Stimulated activated CD4-positive, alpha-beta T cell treated with anti-CD3 and anti-CD28 coated beads, Interleukin-15, amount 100 ng/mL, for 24 hours (primary cell): ENCODE measurements at places on chromosomes 2 and 18.

- DNase-seq, result no peak
These were observed 13.9 kb downstream of the CLASP1 start for GRCh38 chr2:121635371-121635770.

DNA sequence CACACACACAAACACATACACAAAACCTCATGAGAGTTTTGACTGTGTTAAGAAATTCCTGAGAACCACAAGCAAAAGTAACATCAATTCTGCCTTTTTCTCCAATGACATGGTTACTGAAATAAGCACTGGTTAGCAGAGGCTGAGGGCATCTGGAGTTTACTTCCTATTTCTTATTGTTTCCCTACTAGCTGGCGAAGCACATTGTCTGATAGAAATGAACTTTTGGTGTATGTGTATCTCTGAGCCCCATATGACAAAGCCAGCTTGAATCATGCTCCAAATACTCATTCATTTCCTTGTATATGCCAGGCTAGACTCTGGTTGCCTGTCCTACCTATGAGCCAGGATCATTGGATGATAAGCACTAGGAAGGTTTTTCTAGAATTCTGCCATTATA, 203.1 kb downstream of the NCKAP5 start:
- no peak for DNase-seq

DNA sequence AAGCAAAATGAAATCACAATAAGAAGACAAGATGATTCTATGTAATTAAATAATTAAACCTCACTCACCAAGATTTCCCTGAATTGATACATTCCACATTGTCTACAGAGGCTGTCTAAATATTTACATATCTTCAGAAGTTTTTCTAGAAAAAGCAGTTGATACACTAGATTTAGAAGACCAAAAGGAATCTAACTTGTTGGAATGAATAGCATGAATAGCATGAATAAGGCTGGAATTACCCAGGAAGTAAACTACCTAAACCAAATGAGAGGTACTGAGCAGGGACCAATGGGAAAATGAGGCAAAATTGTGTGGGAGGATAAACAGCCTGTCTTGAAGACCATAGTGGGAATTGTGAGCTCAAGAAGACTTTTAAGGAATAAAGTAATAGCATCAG, 479.7 kb downstream of the TXNL1 start:
- no peak for DNase-seq

- no peak for DNase-seq
These were observed 79.2 kb downstream of the SMAD7 start for GRCh38 chr18:48871391-48872166.

DNA sequence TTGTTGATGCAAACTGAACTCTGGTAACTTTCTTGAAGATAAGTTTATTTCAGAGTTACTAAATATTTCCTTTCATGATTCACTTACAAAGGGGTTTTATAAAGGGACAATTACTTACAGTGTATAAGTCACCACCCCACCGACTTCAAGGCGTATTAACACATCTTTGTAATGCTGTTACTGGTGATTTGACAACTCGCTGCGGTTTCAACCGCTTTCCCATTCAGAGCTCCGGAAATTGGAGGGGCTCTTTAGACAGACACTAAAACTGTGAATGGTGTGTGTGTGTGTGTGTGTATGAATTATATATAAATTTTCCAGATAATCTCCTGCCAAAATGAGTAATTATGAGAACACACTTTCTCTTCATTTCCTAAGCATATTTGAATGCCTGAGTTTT, 4.9 kb downstream of the TM4SF20 start:
- DNase-seq, result peak; percentile 63

DNA sequence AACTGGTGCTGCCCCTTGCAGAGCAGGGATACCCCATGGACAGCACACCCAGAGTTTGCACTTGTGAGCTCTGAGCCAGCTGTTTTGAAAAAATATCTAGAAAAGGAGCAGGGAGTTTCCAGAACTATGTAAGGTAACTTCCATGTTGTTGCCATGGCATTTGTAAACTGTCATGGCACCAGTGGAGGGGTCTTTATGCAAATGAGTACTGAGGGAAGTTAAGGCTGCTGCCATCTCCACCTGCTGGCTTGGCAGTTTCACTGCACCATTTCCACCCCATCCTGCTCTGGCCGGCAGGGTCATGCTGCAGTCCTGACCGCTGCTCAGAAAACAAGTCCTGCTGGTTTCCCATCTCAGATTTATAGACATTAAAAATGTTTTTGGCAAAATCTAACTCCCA, 52.3 kb upstream of the SNTG2 start:
- no peak for DNase-seq

- no peak for DNase-seq
These were observed 15.2 kb downstream of the R3HDM1 start for GRCh38 chr2:135546436-135546835.

- DNase-seq, result no peak
These were observed 3.5 kb downstream of the ATP6V1B1 start for GRCh38 chr2:70939001-70939838.

GRCh38 chr2:43107679-43108078, 118.7 kb downstream of the ZFP36L2 start:
- no peak for DNase-seq

DNA sequence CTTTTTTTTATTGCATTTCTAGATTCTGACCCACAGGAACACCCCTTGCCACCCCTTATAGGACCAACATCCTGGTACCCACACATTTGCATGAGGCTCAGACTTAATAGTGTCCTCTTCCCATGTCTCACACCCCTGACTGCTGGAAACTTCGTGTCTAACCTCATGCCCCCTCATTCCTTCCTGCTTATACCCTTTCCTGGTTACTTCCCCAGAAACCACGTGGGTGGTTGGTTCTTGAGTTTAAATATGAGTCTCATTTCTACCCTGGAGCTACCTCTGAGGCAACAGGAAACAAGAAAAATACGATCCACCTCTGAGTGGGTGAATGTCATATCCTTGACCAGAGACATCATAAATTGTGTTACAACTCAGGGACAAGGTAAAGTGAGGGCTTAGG, 1.6 kb downstream of the TNP1 start:
- DNase-seq, result peak; percentile 39

- DNase-seq, result no peak
These were observed 29.1 kb upstream of the EPC2 start for GRCh38 chr2:148615381-148615841.

GRCh38 chr18:1998121-1998520, 573.2 kb downstream of the METTL4 start:
- no peak for DNase-seq

GRCh38 chr2:105757433-105757832, 12.7 kb downstream of the NCK2 start:
- DNase-seq, result no peak

DNA sequence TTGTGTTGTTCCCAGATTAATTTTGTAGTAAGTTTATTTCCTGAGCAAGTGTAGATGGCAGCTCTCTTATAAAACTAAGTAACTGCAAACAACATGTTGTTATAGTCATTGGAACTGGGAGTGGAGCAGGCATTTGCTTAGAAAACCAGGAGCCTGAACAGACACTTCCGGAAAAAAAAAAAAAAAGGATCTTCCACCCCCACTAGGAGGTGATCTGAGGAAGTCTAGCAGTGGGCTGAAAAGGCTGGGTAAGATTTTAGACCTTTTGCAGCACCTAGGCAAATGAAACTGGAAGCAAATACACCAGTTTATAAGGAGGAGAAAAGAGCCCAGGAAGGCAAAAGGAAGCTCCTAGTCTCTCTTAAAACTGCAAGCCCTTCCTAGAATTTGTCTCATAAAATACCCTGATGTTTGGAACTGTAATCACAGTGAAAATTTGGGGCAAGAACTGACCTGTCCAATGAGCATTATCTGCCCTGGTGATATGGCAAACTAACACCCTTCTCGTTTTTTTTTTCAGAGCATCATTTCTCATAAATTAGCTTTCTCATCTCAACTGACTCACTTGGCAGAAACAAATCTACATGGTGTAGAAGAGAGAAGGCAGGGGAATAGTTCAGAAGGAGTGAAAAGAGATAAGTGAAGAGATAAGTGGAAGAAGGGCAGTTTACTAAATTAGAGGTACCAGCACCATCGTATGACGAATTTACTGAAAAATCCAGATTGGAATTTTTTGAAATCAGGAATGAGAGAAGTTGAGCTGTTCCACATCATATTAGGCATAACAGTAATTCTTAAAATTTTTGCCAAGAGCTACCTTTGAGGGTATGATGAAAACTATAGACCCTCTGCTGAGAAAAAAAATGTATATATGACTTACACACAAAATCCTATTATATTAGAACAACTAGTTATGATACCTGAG, 4.2 kb upstream of the CCNYL1 start:
- no peak for DNase-seq
